Stimulated activated CD4-positive, alpha-beta T cell treated with anti-CD3 and anti-CD28 coated beads, Interleukin-15, amount 100 ng/mL, for 1 hour (primary cell): ENCODE measurements at places on chromosomes 2 and 18.

DNA sequence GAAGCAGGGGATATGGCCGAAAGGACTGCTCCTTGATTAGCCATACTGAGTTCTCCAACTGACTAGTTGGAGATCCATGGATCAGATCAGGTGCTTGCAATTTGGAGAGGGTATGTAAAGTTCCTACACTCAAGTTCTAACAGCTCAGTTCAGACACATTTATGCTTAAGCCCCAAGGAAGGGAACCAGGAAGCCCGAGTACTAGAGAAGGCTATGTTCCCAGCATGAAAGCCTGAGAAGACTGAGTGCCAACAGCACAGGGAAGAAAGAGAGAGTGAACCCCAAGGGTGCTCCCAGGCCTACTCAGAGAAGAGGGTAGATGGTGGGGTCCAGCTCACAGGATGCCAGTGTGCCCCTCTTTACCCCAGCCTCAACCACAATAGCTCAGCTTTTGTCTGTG is 16.1 kb upstream of the SPTBN1 start:
- DNase-seq: no peak

GRCh38 chr2:10171006-10171800 is 48.7 kb downstream of the RRM2 start:
- DNase-seq: no peak

GRCh38 chr2:120773186-120773800 is 37.6 kb downstream of the GLI2 start:
- DNase-seq: no peak

GRCh38 chr2:160696087-160696452 is 202.5 kb upstream of the RBMS1 start:
- no peak for DNase-seq

DNA sequence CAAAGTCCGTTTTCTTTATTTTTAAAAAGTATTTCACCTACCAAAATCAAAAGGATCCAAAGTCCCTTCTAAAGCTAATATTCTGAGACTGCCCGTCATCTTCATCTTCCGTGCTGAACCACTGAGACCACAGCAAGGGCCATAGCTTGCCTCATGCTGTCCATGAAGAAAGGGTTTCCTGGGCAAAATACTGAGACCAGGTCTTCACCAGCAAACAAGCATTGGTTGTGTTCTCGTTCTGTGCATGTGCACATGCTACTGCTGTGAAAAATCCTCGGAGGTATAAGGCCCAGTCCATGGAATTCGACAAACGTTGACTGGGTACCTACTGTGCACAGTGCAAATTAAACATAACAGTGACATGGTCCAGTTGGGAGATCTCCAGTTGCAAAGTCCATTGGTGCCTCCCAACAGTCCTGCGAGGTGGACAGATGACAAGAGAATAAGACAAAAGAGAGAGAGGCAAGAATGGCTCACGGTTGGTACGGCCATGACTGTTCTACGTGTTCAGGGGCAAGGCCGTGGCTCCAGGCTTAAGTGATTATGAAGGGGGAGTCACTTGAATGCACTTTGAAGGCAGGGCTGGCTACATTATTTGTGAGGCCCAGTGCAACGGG is 192.6 kb upstream of the GLI2 start:
- DNase-seq: no peak

DNA sequence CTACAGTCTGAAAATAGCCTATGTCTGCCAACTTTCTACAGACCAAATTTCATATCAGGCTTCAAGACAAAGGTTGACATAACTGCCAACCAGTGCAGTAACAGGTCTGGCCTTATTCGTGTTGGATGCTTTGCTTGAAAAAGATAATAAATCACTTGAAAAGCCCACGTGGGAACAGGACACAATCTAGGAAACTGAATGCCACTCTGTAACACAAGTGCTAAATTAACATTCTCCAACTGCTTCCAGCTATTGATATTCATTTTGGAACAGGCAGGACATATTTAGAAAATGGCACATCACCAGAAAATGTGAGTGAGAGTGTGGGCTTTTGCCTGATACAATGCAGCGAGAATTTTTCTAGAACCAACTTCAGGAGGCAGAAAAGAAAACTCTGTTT is 165.9 kb upstream of the CCDC150 start:
- DNase-seq: no peak

DNA sequence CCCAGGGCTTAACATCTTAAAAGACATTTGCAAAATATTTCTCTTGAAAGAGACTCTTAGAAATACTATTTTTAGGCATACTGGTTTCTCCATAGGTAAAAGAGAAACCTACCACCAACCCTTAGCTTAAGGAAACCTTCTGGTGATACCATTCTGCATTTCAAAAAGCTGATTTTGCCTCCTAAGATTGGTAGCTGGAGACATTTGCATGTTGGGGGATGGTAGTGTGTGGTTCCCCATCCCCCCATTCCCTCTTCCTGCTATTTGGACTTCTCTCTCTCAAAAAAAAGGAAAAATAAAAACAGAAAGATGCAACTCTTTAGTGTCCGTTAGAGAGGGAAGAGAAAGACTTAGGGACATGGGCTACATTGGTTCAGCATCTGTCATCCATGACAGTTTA is 4.2 kb downstream of the LRRTM1 start:
- no peak for DNase-seq

DNA sequence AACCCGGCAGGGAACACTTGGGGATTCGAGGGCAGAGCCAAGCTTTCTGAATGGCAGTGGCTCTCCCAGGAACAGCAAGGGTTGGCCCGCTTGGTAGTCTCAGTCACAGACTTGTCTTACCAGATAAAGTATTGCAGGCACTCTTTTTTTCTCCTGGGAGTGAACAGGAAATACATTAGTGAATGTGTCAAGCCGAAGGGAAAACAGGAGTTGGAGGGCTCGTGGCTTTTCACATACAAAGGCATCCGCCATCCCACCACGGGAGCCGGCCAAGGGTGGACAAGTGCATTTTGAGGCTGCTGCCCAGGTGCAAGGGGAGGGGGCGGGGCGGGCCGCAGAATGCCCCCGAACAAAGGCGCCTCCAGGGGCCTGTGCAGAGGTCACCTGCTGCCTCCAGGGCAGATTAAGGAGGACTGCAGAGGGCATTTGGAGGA is 163.3 kb upstream of the SIX3 start:
- DNase-seq: no peak

DNA sequence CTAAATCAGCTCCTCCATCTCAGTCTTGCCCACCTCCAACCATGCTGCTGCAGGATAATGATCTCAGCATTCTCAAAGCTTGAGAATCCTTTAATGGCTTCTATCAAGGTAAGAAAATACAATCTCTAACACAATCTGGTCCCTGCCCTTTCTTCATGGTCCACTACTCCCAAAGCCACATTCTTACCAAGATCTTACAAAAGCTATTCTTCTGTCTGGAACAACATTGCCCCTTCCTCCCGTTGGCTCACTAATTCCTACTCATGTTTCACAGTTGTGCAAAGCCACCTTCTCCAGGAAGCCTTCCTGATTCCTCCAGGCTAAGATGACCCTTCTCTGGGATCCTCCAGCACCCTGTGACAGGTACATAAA is 5.9 kb upstream of the SFXN5 start:
- no peak for DNase-seq

DNA sequence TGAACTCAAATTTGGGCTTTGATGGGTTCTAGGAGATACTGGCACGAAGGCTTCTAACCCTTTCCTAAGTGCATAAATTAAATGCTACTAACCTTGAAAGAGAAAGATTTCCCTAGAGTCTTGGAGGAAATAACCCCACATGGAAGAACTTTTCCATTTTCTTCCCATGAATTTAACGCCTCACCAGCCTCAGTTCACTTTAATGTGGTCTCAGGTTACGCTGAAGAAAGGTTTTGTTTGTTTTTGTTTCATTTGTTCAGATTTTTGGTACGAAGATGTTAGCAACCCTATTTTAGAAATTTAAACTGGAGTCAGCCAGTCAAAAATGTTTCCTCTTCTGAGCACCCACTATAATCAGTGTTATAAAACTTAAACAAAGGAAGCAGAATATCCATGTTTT is 30.7 kb downstream of the METTL4 start:
- no peak for DNase-seq
